ENCODE measurements at places on chromosomes 4 and X. TPM values are rescaled to one million over a fixed set of nuclear protein-coding genes. Genes with fewer than 3 reads are reported as not detected.

RCHY1 gene
- 23.6 TPM for total RNA-seq

BTC gene
- total RNA-seq = 5.0 TPM

SPON2 gene
- 59.4 TPM for total RNA-seq

GRK4 gene
- 6.9 TPM for total RNA-seq

KCNE5 gene
- 1.4 TPM for total RNA-seq

ARMCX4 gene
- total RNA-seq = 7.7 TPM

FAM13A gene
- 118 TPM for total RNA-seq

ADAM29 gene
- total RNA-seq = 0.29 TPM

PDZD4 gene
- 0.80 TPM for total RNA-seq

AR gene
- total RNA-seq = 35.7 TPM

WAS gene
- 2.3 TPM for total RNA-seq

RS1 gene
- total RNA-seq = not detected

RRH gene
- total RNA-seq = not detected

TSPAN6 gene
- 30.9 TPM for total RNA-seq
